Upper lobe of left lung (tissue), 6 donors: ENCODE measurements at places on chromosomes 1 and 21. TPM values are rescaled to one million over a fixed set of nuclear protein-coding genes. Genes with fewer than 3 reads are reported as not detected.

DMRTA2 gene
- 0.39 TPM for total RNA-seq

ZSWIM5 gene
- 3.5 TPM for total RNA-seq

SWT1 gene
- 5.8 TPM for total RNA-seq

PRDM16 gene
- 54.5 TPM for total RNA-seq

ST6GALNAC3 gene
- 5.8 TPM for total RNA-seq

TBX19 gene
- 0.91 TPM for total RNA-seq

SHE gene
- 26.4 TPM for total RNA-seq

GUCA2A gene
- not detected for total RNA-seq

ADAR gene
- 179 TPM for total RNA-seq

ESRRG gene
- 0.76 TPM for total RNA-seq

ADARB1 gene
- 26.5 TPM for total RNA-seq

PAQR6 gene
- total RNA-seq, result 2.1 TPM

NR5A2 gene
- 7.8 TPM for total RNA-seq

JAM2 gene
- 12.9 TPM for total RNA-seq

HIVEP3 gene
- total RNA-seq, result 9.7 TPM

ACTA1 gene
- 0.17 TPM for total RNA-seq

PALMD gene
- 11.0 TPM for total RNA-seq

KCNJ15 gene
- total RNA-seq, result 47.1 TPM

PLEKHA6 gene
- total RNA-seq, result 4.2 TPM

ADAMTS1 gene
- 68.8 TPM for total RNA-seq

NCF2 gene
- 97.0 TPM for total RNA-seq

NES gene
- total RNA-seq, result 93.5 TPM

LRRC39 gene
- not detected for total RNA-seq

LCE2B gene
- total RNA-seq, result not detected

PTAFR gene
- total RNA-seq, result 11.0 TPM

CBR3 gene
- 3.8 TPM for total RNA-seq

DYNLT4 gene
- 10.4 TPM for total RNA-seq

PCP4L1 gene
- 8.1 TPM for total RNA-seq

HENMT1 gene
- 6.9 TPM for total RNA-seq

OR2T29 gene
- not detected for total RNA-seq

GJB5 gene
- total RNA-seq, result 0.17 TPM

TAF1A gene
- total RNA-seq, result 3.6 TPM

PKLR gene
- total RNA-seq, result not detected

ZC3H12A gene
- total RNA-seq, result 24.3 TPM

SELENBP1 gene
- 241 TPM for total RNA-seq

NPR1 gene
- total RNA-seq, result 87.9 TPM

RYR2 gene
- 4.3 TPM for total RNA-seq

OR2M3 gene
- not detected for total RNA-seq

PGLYRP4 gene
- not detected for total RNA-seq

MYOG gene
- not detected for total RNA-seq

TTC24 gene
- total RNA-seq, result not detected

GJA8 gene
- not detected for total RNA-seq

DYNLT5 gene
- 4.1 TPM for total RNA-seq

RIPPLY3 gene
- 1.5 TPM for total RNA-seq

MROH7 gene
- total RNA-seq, result 1.8 TPM

GBP5 gene
- 8.1 TPM for total RNA-seq

ZNF593OS gene
- not detected for total RNA-seq

RPTN gene
- not detected for total RNA-seq

BGLAP gene
- total RNA-seq, result 2.0 TPM

CRNN gene
- not detected for total RNA-seq

PPIAL4G gene
- not detected for total RNA-seq

TCHHL1 gene
- total RNA-seq, result not detected

LCE3D gene
- total RNA-seq, result not detected

MEX3A gene
- 0.26 TPM for total RNA-seq

ACKR1 gene
- total RNA-seq, result 20.5 TPM

TSSK3 gene
- total RNA-seq, result 1.5 TPM

HJV gene
- not detected for total RNA-seq
